ENCODE measurements at places on chromosomes 6 and 20.

DNA sequence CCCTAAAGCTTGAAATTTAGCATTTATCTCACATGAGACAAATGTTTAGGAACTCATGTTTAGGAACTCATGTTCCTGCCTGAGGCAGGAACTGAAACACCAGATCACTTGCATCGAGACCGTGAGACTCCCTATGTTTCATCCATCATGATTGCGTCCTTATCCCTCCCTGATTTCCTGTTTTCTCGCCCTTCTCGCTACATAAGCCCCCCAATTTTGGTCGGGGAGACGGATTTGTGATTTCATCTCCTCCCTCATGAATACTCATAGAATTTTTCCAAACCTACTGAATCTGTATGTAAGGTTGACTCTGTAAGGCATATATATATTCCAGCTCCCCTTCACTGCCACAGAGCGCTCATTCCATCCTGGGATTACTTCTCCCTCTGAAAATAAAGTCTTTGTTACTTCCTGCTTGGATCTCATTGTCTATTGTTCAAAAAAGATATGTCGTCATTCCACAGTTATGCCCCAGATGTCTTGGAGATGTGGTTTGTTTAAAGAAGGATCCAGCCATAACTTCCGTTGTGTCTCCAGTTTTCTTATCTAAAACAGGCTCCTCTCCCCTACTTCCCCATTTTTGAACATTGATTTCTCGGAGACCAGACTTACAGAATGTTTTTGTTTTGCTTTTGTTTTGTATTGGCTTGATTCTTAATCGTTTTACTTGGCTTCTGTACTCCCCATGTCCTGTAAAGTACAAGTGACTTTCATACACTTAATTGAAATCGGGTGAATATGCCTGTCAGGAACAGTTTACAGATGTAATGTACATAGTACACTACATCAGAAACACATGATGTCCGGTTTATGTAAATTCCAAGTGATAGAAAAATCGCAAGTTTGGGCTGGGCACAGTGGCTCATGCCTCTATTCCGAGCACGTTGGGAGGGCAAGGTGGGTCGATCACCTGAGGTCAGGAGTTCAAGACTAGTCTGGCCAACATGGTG, 118.7 kb downstream of the HFE start:
- DNase-seq = peak; percentile 95

- DNase-seq = no peak
Observed at GRCh38 chr6:111989743-111990142, 64.2 kb upstream of the CCN6 start.

- DNase-seq = peak; percentile 37
Observed at GRCh38 chr6:55543633-55544309, 35.2 kb downstream of the HMGCLL1 start.

GRCh38 chr6:131917763-131918649, 33.2 kb downstream of the CCN2 start:
- no peak for DNase-seq

- no peak for DNase-seq
Observed at GRCh38 chr20:20447196-20447595, 79.3 kb downstream of the INSM1 start.

- peak; percentile 27 for DNase-seq
Observed at GRCh38 chr20:37615340-37616109, 78.3 kb upstream of the CTNNBL1 start.

DNA sequence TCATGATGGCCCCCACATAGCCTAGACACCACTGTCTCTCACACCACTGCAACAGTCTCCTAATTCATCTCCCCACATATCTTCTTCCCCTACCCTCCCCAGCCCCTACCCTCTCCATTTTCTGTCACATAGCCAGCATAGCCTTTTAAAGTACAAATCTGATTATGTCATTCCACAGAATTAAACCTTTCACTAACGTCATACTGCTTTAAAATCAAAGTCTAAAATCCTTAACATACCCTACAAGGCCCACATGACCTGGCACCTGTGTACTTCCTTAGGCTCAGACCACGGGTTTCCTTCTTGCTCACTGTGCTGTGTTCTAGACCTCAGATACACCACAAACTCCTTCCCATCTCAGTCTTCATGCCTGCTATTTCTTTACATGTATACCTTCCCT, 5.9 kb downstream of the OSTM1 start:
- no peak for DNase-seq

DNA sequence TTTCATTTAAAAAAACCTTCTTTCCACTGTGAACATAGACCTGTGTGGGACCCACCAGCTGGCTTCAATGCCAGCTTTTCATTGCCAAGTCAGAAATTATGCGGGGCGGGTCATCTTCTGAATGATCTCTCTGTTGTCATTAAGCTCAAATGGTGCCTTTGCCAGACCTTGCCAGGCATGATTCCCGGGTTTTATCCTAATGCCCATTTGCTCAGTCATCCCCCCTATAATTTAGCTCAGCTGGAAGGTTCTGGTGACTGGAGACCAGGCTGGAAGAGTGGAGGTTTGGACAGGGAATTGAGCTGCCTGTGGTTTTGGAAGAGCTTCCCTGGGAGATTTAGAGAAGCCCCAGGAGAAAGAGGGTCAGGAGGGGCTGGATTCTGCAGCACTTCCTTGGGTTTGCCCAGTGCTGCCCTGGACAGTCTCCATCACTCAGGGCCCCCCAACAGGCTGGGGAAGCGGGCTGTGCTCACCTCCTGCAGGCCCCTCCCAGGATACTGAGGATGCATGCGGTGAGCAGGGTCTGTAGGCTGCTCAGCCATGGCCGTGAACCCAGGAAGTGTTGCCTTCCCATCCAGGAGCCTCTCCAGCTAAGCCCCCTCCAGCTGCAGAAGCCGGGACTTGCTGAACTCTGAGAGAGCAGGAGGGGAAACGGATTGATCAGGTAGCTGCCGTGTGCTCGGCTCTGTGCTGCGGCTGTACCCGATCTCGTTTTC, 273.0 kb downstream of the CDH4 start:
- no peak for DNase-seq

DNA sequence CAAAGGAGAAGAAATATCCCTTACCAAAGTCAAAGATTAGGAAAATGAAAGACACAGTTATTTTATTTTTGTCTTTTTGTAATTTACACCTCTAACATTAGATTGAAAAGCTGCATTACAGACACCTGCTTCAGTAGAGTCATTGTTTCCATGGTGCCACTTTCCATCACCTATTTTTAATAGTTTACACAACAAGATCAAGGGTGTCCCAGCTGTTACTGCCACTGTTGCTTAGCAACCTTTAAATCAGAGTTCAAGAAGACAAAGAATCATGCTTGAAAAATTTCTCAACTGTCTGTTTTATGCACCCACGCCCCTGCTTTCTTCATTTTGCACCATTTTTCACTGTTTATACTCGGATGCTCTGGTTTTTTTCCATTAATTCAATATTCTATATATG, 668.2 kb upstream of the GJE1 start:
- peak; percentile 86 for DNase-seq

GRCh38 chr6:137744877-137745276, 122.2 kb upstream of the TNFAIP3 start:
- no peak for DNase-seq

GRCh38 chr6:164057876-164058275, 643.4 kb downstream of the QKI start:
- DNase-seq = no peak

DNA sequence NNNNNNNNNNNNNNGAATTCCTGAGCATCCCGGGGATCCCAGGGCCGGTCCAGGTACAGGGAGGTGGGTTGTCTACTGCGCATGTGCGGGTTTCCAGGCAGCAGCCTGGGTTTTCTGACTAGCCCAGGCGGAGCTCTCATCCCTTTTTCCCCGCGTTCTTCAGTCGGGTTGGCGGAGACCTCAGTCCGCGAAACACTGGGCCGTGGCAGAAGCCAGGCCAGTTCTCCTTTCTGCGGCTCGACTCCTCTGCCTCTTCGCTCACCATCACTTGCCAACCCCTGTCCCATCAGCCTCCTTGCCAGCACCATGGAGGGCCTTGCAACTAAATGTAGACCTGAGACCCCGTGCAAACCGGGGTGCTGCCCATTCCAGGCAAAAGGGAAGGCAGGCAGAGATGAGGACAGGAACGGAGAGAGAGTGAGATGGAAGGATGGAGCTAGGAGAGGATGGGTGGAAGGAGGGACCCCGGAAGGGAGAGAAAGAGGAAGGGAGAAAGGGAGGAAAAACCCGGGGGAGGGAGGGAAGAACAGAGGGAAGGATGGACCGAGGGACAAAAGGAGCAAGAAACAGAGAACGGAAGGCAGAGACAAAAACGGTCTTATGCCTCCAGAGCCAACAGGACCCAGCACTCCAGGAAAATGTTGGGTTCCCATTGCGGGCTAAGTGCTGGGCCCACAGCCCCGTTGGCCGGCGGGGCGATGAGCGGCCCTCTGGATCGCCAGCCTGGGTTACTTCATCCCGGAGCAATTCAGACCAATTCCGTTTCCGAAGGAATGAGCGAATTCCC, 445.4 kb upstream of the DEFB115 start:
- DNase-seq = no peak

GRCh38 chr20:22333885-22334545, 250.4 kb downstream of the FOXA2 start:
- DNase-seq = peak; percentile 68

DNA sequence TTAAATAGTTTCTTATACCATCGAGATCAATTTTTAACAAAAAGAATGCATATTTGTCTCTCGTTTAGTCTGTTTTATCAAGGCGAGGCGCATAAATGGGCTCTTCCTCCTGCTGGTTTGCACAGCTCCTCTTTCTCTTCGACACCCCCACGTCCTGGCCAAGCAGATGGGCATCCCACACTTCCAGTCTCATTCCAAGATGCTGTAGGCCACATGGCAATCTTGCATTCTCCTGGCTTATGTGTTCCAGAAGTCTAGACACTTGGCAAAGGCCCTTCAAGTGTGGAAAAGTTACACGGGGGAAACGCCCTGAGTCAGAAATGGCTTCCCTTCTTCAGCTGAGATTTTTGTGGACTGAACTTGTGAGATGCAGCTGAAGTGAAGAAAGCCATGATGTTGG, 447.1 kb downstream of the QKI start:
- DNase-seq = no peak

DNA sequence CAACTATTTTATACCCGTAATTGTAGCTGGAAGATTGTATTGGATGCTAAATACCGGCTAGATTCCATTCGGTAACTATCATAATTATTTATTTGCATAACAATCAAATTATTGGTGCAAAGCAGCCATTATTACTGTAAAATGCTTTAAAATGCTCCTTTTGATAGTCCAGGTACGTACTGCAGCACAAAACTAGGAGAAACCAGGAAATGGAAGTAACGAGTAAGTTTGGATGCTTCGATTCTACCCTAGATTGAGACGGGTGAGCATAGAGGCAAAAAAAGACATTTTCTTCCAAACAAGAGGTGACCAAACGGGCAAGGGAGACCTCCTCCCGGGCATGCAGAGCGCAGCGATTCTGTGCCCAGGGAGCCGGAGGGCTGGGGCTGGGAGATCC, 469 bp upstream of the XRN2 start:
- no peak for DNase-seq

DNA sequence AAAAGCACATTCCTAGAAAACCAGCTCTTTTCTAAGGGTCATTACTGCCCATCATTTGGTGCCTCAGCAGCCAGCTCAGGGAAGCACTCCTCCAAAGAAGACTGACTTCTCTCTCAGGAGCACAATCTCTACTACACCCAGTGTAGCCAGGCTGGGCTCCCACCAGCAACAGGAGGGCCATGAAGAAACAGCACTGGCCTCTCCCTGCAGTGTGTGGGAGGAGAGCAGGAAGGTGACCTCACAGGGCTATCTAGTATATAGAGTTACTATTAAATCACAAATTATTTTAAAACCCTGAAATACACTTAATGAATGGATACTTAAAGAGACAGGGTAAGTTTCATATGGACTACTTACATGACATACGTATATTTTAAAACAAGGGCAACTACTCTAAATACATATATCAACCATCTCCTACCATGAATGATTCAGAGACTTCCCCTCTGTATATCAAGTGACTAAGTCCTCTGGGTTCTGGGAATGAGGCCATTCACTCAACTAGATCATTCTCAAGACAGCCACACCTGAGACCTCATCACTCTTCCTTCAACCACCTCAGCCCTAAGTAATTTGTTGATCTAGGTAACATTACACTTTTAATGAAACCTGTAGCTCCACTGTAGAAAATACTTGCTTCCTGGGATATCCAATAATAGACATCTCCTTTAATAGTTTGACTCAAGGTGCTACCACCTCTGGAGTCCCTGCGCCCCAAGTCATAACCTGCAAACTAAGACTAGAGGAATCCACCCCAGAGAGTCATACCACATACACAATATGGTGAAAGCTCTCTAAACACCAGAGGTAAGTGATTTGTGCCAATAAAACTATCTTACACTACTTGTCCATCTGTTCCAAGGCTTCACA, 25.2 kb downstream of the TBX18 start:
- no peak for DNase-seq

DNA sequence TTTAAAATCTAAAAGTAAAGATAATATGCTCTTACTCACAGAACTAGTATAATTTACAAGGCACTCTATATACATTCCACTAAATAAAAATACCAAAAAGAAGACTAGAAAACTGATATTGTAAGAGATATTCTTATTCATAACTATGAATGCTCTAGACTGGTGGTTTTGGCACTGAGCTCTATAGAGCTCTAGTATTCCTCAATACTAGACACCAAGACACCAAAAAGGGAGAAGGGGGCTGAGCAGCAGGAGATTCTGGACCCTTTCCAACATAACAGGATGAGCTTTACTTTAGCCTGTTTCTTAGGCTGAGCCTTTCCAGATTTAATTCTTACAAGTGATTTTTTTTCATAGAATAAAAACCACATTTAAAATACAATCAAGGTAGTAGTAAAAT, 173.6 kb downstream of the COL21A1 start:
- peak; percentile 34 for DNase-seq

- DNase-seq = no peak
Observed at GRCh38 chr6:16004934-16005679, 123.8 kb upstream of the MYLIP start.

DNA sequence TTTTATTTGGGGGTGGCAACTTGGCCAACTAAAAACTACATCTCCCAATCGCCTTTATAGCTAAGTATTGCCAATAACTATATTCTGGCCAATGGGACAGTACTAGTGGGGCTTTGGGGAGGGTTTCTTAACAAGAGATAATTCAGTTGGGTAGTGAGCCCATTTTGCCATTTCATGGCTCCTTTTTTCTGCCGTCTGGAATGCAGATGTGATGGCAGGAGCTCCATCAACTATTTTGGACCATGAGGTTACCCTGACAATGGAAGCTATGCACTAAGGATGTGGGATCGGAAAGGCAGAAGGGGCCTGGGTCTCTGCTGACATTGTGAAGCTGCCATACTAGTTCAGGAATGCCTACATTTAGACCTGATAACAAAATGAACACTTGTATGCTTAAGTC, 67.0 kb upstream of the FOXC1 start:
- DNase-seq = no peak

GRCh38 chr20:54475334-54476168, at the start of gene DOK5:
DOK5 (plus strand) TSS chr20:54475593; CDS start chr20:54475947, 354 bp downstream.
- DNase-seq = no peak
